Effector memory CD8-positive, alpha-beta T cell (primary cell): ENCODE measurements at places on chromosomes 13 and 19.
A peak's percentile ranks its signal among the peaks of the same experiment; 100 is the strongest.

- no peak overlapping the region for H3K4me3 ChIP-seq
- H3K27me3 ChIP-seq = no peaks in the 10 kb centered on the region
- peaks cover 59% of the 10 kb centered on the region for H3K36me3 ChIP-seq
- H3K4me1 ChIP-seq = peaks cover 32% of the 10 kb centered on the region
- no peak for DNase-seq
These were observed 2.6 kb upstream of the WIZ start for GRCh38 chr19:15452111-15453047.

- DNase-seq = no peak
- H3K27ac ChIP-seq = no peak overlapping the region
- no peaks in the 10 kb centered on the region for H3K36me3 ChIP-seq
- H3K4me3 ChIP-seq = no peak overlapping the region
- H3K4me1 ChIP-seq = peaks cover 5% of the 10 kb centered on the region
These were observed 31.2 kb upstream of the KLF2 start for GRCh38 chr19:16293118-16294091.

- H3K27me3 ChIP-seq = no peaks in the 10 kb centered on the region
- H3K36me3 ChIP-seq = no peaks in the 10 kb centered on the region
- no peak overlapping the region for H3K27ac ChIP-seq
- H3K4me1 ChIP-seq = no peaks in the 10 kb centered on the region
- DNase-seq = no peak
These were observed 333.1 kb downstream of the GPC6 start for GRCh38 chr13:93559718-93560117.

- H3K36me3 ChIP-seq = peaks cover 3% of the 10 kb centered on the region
- peaks cover 44% of the 10 kb centered on the region for H3K27me3 ChIP-seq
- H3K27ac ChIP-seq = no peak overlapping the region
- DNase-seq = no peak
- no peak overlapping the region for H3K4me3 ChIP-seq
These were observed 19.6 kb downstream of the OLFM2 start for GRCh38 chr19:9916719-9917118.

GRCh38 chr19:33231511-33231910 is 5.9 kb upstream of the SLC7A10 start:
- DNase-seq = no peak
- H3K27ac ChIP-seq = no peak overlapping the region
- peaks cover 30% of the 10 kb centered on the region for H3K27me3 ChIP-seq
- H3K4me1 ChIP-seq = peaks cover 6% of the 10 kb centered on the region

- DNase-seq = no peak
- H3K27me3 ChIP-seq = no peaks in the 10 kb centered on the region
- no peak overlapping the region for H3K4me3 ChIP-seq
- H3K36me3 ChIP-seq = peaks cover 3% of the 10 kb centered on the region
These were observed 14.3 kb downstream of the ACTL9 start for GRCh38 chr19:8684001-8684902.

DNA sequence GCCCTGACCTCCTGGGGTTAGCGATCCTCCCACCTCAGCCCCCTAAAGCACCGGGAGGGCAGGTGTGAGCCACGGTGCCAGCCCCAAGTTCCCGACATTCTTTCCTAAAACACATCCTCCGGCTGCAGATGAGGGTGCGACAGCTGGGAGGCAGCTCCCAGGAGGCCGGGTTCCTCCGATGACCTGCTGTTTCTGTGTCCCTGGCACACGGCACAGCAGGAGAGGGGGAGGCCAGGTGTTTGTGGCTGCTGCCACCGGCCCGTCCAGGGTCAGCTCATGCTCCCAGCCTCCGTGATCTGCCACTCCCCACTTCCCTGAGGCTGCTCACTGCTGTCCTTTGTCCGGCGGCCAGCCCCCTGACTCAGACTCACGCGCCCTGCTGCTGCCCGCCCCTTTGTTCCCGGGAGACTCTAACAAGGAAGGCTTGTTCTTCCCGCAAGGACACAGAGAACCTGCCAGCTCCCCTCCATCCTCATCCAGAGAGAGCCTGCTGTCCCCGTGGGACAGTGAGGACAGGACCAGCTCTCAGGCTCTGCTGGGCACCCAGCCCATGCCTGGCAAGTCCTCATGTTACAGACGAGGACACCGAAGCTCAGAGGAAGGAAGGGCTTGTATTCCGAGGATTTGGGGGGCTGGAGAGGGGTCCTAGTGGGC is 10.6 kb upstream of the MADCAM1 start:
- peaks cover 42% of the 10 kb centered on the region for H3K36me3 ChIP-seq
- H3K27me3 ChIP-seq = peaks cover 22% of the 10 kb centered on the region
- no peak overlapping the region for H3K27ac ChIP-seq
- peaks cover 9% of the 10 kb centered on the region for H3K4me1 ChIP-seq
- H3K4me3 ChIP-seq = no peak overlapping the region
- no peak for DNase-seq

DNA sequence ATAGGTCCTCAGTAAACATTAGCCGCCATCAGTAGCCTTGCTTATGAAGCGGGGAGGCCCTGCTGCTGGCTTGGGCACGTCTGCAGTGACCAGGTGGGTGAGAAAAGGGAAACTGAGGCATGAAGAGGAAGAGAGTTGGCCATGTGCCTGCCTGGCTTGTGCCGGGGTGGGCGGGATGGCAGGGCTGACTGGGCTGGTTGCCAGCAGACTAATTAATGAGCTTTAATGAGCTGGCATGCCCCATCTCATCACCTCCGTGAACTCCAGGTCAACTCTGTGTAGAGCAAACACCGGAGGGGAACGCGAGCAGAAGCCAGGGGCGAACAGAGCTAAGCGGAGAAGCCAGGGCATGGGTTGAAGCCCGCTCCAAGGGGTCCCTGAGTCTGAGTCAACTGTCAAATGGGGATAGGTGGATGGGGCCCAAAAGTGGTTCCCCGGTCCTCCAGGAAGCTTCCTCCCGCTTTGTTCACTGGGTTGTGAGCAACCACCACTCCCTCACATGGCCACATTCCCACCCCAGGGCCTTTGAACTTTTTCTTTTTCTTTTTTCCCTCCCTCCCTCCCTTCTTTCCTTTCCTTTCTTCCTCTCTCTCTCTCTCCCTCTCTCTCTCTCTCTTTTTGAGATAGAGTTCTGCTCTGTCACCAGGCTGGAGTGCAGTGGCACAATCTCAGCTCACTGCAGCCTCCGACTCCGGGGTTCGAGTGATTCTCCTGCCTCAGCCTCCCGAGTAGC is 8.7 kb downstream of the NR2F6 start:
- H3K27ac ChIP-seq = no peak overlapping the region
- H3K36me3 ChIP-seq = peaks cover 9% of the 10 kb centered on the region
- peaks cover 8% of the 10 kb centered on the region for H3K4me1 ChIP-seq
- H3K4me3 ChIP-seq = peak overlapping the region; percentile 80

- H3K36me3 ChIP-seq = peaks cover 15% of the 10 kb centered on the region
- H3K27me3 ChIP-seq = no peaks in the 10 kb centered on the region
- no peak overlapping the region for H3K4me3 ChIP-seq
- H3K4me1 ChIP-seq = peaks cover 10% of the 10 kb centered on the region
These were observed 48.3 kb downstream of the SLC7A1 start for GRCh38 chr13:29547153-29547552.

- H3K27ac ChIP-seq = no peak overlapping the region
- no peak for DNase-seq
- no peaks in the 10 kb centered on the region for H3K27me3 ChIP-seq
- no peaks in the 10 kb centered on the region for H3K4me1 ChIP-seq
These were observed 1479.2 kb downstream of the SLITRK5 start for GRCh38 chr13:89150362-89150761.

DNA sequence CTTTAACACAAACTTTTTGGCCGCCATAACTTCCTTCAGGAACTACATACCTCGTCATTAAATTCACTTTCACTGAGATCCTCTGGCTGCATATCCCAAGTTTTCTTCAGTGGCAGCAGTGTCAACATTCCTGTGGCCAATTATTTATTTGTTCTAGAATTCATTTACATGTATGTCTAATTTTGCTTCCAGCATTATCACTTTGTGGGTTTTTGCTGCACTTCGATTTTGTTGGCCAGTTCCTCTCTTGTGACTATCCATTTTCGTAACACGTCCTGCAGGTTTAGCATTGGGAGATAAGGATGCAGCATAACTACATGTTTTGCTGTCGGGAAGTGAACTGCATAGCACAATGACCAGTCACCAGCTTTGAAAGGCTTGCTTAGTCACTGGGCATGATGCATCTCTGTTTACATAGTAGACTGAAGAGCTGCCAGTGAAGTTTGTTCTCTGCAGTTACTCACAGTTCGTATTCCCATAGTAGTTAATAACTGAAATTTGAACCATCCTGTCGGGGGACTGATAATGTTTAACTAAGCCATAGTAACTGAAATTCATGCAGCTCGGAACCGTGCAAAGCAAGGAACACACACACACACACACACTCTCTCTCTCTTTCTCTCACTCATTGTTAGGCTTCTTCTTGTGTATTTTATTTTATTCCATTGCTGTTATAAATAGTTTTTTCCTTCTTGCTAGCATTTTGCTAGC is 28.3 kb downstream of the ZNF507 start:
- no peak overlapping the region for H3K27ac ChIP-seq
- no peak overlapping the region for H3K4me3 ChIP-seq
- no peaks in the 10 kb centered on the region for H3K27me3 ChIP-seq
- peaks cover 9% of the 10 kb centered on the region for H3K4me1 ChIP-seq
- DNase-seq = no peak
- H3K36me3 ChIP-seq = peaks cover 48% of the 10 kb centered on the region

DNA sequence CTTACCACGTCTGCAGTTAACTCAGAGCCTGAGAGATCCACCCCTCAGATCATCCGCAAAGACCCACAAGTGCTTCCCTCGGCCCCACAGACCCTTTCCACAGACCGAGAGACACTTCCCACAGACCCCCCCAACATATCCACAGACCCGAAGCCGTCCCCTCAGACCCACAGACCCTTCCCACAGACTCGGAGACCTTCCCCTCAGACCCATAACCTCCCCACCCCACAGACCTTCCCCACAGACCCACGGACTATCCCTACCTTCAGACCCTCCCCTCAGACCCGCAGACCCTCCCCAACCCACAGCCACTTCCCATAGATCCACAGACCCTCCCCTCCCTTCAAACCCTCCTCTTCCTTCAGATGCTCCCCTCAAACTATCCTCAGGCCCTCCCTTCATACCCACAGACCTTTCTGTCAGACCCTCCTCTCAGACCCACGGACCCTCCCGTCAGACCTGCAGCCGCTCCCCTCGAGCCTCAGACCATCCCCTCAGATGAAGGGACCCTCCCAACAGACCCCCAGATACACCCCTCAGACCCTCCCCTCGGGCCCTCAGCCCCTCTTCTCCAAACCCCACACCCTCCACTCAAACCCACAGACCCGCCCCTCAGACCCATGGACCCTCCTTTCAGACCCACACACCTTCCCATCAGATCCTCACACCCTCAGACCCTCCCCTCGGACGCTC is 20.1 kb upstream of the TFDP1 start:
- H3K27ac ChIP-seq = no peak overlapping the region
- no peaks in the 10 kb centered on the region for H3K4me1 ChIP-seq
- H3K4me3 ChIP-seq = no peak overlapping the region
- DNase-seq = no peak
- no peaks in the 10 kb centered on the region for H3K36me3 ChIP-seq
- peaks cover 43% of the 10 kb centered on the region for H3K27me3 ChIP-seq

DNA sequence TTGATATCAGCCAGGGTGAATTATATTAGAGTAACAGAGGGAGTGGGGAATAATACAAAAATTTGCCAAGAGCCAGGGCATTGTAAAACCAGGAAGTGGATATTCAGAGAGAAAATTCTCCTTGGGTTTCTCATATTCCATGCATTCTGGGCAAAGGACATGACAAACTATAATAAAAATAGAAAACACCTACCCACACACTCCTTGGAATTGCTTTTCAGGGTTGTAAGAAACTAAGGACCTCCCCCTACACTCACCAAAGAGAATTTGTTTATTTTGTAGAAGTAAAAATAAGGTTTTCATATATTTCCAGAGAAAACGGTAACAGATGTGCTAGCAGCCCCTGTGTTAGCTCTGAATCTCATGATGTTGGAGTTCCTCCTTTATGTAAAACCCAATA is 649.6 kb downstream of the SLITRK1 start:
- no peaks in the 10 kb centered on the region for H3K36me3 ChIP-seq
- no peaks in the 10 kb centered on the region for H3K27me3 ChIP-seq
- DNase-seq = no peak
- H3K4me3 ChIP-seq = no peak overlapping the region

GRCh38 chr19:37813340-37813739 is 34.0 kb upstream of the ZNF573 start:
- no peaks in the 10 kb centered on the region for H3K36me3 ChIP-seq
- no peaks in the 10 kb centered on the region for H3K4me1 ChIP-seq
- no peak for DNase-seq
- no peak overlapping the region for H3K4me3 ChIP-seq
- H3K27me3 ChIP-seq = peaks cover 11% of the 10 kb centered on the region

DNA sequence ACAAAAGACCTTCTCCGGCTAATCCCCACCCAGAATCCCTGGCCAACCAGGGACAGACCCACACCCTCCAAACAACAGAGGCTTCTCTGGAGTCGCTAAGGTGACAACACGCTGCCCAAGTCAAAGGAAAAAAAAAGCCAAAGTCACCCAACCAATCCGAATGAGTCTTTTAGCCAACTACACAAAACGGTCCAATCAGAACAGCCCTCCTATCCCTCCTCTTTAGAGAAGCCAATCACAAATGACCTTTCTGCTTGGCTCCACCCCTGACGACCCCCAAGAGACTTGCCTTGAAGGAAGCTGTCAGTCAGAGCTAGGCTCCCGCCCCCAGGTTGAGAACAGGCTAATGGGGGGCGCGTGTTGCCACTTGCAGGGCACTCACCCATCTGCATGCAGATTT is 6.6 kb upstream of the FBXW9 start:
- no peak overlapping the region for H3K4me3 ChIP-seq
- peaks cover 31% of the 10 kb centered on the region for H3K36me3 ChIP-seq
- H3K27me3 ChIP-seq = no peaks in the 10 kb centered on the region
- DNase-seq = no peak
- H3K4me1 ChIP-seq = no peaks in the 10 kb centered on the region

GRCh38 chr19:51542699-51543098 is 11.2 kb upstream of the SIGLEC6 start:
- H3K4me1 ChIP-seq = no peaks in the 10 kb centered on the region
- H3K27ac ChIP-seq = no peak overlapping the region
- no peaks in the 10 kb centered on the region for H3K36me3 ChIP-seq
- DNase-seq = no peak

- H3K4me3 ChIP-seq = peak overlapping the region; percentile 55
- H3K27me3 ChIP-seq = peaks cover 10% of the 10 kb centered on the region
- H3K36me3 ChIP-seq = peaks cover 3% of the 10 kb centered on the region
- DNase-seq = peak; percentile 56
- H3K4me1 ChIP-seq = peaks cover 11% of the 10 kb centered on the region
- H3K27ac ChIP-seq = peak overlapping the region; percentile 83
These were observed 114.3 kb upstream of the SERP2 start for GRCh38 chr13:44259045-44260027.

GRCh38 chr19:15303105-15303780 is 29.1 kb downstream of the BRD4 start:
- no peaks in the 10 kb centered on the region for H3K27me3 ChIP-seq
- peak overlapping the region; percentile 79 for H3K4me3 ChIP-seq
- peaks cover 73% of the 10 kb centered on the region for H3K4me1 ChIP-seq
- H3K36me3 ChIP-seq = peaks cover 19% of the 10 kb centered on the region
- DNase-seq = no peak

GRCh38 chr13:105642511-105642958 is 892.9 kb downstream of the EFNB2 start:
- peaks cover 3% of the 10 kb centered on the region for H3K36me3 ChIP-seq
- no peaks in the 10 kb centered on the region for H3K27me3 ChIP-seq
- no peak overlapping the region for H3K27ac ChIP-seq
- no peaks in the 10 kb centered on the region for H3K4me1 ChIP-seq
- H3K4me3 ChIP-seq = no peak overlapping the region
- DNase-seq = no peak
